ENCODE measurements at places on chromosomes 5 and 9.

GRCh38 chr5:126410623-126411022 is 12.6 kb upstream of the GRAMD2B start:
- DNase-seq, result no peak

- DNase-seq, result no peak
Observed at GRCh38 chr5:121693864-121694263, 157.8 kb upstream of the FTMT start.

DNA sequence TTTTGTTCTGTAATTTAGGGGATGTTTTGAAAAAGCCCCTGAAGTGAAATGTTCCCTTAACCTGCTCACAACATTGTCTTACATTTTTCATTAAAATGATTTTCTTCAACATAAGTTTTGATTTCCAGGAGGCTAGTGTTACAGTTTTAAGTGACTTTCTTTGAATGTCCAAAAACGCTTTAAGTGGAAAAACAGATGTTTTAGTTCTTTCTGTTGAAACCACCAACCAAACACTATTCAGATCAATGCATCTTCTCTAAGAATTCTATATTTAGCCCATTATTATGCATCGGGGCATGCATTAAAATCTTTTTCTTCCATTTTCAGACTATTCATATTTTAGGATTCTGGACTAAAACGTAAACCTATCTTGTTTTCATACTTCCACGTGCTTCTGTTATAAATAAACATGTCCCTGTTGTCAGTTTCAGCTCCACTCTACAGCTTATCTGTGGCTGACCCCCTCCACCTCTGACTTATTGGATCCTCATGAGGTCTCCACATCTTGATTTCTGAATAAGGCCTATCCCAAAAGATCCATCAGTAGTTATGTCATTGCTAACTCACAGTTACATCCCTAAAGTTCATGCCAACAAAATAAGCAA is 882.3 kb upstream of the SEMA6A start:
- no peak for DNase-seq

GRCh38 chr5:67577424-67577823 is 380.8 kb upstream of the CD180 start:
- DNase-seq, result peak; percentile 10

DNA sequence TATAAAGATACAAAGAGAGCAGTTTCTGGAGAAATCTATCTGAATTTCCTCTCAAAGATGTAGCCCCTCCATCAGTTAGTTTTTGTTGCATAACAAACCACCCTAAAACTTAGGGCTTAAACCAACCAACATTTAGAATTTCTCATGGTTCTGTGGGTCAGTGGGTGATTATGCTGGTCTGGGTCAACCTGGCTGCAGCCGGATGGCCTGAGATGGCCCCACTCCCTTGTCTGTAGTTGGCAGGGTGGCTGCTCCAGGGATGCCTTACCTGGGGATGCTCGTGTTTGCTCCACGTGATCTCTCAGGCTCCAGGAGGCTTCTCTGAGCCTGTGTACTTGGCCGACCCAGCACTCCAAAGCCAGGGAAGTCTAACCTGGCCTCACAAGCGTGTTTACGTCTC is 139.3 kb downstream of the MVB12B start:
- no peak for DNase-seq

DNA sequence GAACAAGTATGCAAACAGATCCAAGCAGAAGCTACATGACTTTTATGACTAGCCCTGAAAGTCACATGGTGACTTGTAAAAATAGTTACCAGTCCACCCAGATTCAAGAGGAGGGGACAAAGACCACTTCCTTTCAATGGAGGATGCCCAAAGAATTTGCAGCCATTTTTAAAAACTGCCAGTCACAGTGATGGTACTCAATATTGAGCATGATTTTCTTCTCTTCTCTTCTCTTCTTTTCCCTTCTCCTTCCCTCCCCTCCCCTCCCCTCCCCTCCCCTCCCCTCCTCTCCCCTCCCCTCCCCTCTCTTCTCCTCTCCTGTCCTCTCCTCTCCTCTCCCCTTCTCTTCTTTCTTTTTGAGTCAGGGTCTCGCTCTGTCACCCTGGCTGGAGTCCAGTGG is 286.9 kb downstream of the PARP8 start:
- no peak for DNase-seq

DNA sequence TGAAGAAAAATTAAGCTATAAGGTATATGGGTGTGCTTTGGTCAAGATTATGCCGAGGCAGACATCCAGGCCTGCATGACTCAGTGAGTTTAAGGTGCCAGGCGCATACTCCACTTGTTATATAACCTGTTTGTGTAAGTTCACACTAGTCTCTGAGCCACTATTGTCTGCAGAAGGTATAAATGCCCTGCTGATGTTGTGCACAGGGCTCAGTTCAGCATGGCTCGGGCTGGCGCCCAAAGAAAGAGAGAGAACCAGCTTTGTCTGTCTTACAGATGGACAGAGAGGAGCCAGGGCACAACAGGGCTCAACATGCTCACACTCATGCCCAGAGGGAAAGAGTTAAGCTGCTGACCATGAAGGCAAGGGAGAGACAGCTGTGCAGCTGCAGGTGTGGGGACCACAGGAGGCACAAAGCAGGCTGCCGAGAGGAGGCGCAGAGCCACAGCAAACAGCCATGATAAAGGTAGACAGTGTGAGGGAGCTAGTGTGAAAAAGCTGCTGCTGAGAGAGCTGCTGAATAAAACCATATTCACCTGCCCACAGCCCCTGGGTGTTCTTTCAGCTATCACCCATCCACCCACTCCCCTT is 1587.6 kb upstream of the C9orf72 start:
- no peak for DNase-seq

GRCh38 chr5:130024006-130024405 is 119.7 kb downstream of the CHSY3 start:
- DNase-seq, result peak; percentile 25

DNA sequence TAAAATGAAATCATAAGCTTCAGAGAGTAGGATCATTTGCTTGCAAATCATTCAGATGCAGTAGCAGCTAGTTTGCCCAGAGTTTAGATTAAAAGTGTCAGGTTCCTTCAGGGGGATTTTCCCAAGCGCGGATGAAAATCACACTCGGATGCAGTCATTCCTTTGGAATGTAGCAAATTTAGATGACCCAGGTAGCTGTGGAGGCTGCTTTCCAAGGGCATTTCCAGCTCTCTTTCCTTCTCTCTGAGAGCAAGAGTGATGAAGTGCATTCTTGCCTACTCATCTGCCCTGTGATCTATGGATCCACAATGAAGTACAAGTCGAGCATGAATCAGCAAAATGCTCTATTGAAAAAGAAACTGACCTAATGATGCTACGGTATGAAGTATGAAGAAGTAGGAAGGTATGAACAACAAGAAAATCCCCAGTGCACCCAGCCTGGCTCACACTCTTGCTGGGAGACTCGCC is 200.2 kb downstream of the PLK2 start:
- DNase-seq, result peak; percentile 56

DNA sequence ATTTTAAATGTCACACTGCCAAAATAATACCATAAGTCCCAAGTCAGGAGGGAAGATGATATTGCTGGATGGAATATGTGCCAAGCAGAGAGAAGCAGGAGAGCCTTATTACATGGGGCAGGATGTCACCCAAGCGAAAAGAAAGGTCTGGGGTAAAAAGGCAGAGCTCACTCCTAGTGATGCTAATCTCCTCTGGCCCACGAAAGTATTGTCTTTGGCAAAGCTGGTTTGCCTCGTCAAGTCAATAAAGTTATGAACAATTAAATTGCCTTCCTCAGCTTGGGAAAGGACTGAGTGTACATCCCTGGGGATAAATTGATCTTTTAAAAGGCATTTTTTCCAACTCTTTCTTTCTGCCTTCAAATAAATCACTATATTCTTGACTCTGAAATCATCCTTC is 220.6 kb downstream of the DMAC1 start:
- DNase-seq, result no peak

GRCh38 chr5:149940941-149941644 is 3.5 kb downstream of the PDE6A start:
- DNase-seq, result no peak

GRCh38 chr5:77250021-77250420 is 39.5 kb downstream of the PDE8B start:
- no peak for DNase-seq

- DNase-seq, result no peak
Observed at GRCh38 chr9:38368731-38369130, 23.8 kb upstream of the ALDH1B1 start.

DNA sequence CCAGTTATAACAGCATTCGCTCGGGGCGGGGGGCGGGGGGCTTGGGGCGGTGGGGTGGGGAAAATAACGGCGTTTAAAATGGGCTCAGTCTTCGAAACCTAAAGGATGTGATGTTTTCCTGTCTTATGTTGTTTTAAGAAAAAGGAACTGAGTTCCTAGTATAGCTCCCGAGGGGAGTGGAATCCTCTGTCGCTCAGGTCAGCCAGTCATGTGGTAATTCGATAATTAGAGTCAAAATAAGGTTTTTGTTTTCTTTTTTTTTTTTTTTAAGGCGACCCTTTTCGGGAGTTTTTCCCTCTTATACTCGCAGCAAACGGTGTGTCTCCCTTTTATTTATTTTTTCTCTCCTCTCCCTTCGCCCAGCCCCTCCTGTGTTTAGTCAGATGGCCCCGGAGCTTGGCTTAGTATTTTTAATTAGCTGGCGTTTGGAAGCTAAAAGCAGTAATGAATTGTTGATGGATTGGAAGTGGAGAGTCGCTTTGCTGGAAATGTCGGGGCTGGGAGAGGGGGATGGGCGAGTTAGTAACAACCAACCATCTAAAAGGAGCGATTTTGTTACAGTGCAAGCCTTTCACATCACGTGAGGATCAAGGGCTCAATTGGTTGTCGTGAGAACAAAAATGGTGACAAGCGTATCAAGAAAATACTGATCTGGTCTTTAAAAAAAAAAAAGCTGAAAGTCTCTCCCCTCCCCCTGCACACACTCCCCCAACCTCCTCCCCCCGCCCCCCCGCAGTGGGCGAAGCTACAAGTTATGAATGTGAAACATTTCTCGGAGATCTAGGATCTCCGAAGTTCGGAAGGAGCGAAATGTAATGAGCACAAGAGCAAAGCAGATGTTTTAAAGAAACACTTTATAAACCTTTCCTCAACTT is 714 bp upstream of the ZNF608 start:
- DNase-seq, result peak; percentile 92
